ENCODE measurements at places on chromosomes 7 and 10. TPM values are rescaled to one million over a fixed set of nuclear protein-coding genes. Genes with fewer than 3 reads are reported as not detected.

The CEP55 gene
- total RNA-seq = 2.7 TPM

The WNT8B gene
- total RNA-seq = not detected

The GTF2IRD2 gene
- 8.4 TPM for total RNA-seq

The MYO1G gene
- 0.09 TPM for total RNA-seq

DNA sequence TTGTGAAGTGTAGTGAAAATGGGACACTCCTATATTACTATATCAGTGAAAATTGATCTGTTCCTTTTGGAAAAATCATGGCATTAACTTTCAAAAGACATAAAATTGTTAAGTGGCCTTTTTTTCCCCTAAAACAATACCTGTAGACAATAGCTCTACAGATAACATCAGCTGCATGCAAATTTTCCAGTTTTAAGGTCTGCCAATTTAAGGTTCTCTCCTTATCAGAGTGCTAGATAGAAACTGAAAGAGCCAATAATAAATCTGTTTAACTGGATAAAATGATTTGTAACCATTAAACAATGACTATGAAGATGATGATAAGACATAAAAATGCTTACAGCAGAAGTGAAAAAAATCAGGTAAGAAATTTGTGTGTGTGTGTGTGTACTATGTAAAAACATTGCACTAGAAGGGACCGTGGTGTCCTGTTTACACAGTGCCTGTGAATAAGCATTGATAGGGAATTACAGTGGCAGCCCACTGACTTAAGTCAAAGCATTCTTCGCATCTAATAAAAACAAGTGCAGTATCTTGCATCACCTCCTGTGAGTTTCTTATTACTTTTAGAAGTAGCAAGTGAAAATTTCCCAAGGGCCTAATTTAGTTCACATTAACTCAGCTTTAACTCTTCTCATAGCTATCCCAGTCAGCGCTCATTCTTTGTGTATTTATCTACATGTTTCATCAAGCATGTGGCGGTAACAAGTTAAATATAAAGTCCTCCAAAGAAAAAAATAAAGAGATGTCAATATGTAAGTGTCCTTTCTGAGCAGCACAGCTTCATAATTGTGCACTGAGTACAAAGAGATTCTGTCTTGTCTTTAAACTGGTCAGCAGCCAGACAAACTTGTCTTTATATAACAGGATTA is 261.9 kb downstream of the ARL4A start:
- DNase-seq = no peak

DNA sequence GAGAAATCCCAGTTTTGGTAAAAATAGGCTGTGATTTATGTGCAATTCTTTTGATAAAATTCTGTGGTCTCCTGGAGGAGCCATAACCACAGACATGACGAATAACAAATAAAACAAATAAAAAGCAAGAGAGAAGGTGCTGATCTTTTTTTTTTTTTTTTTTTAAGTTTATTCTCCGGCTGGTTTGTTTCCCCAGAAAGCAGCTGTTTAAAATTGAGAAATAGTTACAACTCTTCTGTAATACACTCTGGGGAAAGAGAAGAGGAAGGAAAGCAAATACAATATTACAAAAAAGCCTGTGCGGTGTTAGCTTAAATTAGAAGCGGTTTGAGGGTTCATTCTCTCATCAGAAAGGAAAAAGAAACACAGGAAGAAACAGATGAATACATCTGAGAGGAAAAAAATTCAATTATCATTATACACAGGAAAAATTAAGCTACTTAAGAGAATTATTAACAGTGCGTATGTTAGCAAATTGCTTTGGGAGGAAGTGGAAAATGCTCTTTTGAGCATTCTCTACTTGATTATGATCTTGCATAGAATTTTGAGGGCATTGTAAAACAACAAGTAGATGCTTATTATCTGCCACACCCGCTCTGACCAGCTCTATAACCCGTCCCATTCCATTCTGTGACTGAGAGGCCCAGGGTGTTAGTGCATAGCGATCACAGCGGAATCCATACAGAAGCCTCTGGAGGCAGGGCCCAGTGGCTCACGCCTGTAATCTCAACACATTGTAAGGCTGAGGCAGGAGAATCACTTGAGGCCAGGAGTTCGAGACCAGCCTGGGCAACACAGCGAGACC is 40.6 kb upstream of the WAC start:
- DNase-seq = no peak

DNA sequence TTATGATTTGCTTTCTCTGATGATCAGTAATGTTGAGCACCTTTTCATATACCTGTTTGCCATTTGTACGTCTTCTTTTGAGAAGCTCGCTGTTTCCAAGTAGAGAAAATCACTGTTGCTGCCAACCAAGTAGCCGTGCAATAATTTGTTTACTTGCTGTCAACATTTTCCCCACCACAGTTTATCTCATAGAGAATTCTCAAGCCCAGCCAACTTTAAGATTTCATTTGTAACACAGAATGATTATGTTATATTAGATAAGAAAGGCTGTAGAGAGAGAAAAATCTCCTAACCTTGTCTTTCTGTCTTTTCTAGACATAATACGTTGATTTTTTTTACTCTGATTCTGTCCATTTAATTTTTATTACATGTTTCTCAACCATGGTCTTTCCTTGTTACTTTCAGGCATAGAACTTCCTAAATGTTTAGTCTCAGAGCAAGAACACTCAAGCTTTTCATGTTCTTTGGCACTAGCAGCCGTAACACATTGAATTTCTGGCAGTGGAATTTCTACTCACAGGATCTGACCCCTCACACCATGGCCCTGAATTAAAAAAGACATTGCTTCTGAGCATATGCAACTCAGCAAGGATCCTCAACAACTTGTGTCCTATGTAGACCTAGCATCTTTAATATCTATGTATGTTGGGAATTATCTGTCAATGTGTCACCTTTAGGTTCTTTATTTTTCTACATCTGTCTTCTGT is 23.1 kb downstream of the RPA3 start:
- no peak for DNase-seq

DNA sequence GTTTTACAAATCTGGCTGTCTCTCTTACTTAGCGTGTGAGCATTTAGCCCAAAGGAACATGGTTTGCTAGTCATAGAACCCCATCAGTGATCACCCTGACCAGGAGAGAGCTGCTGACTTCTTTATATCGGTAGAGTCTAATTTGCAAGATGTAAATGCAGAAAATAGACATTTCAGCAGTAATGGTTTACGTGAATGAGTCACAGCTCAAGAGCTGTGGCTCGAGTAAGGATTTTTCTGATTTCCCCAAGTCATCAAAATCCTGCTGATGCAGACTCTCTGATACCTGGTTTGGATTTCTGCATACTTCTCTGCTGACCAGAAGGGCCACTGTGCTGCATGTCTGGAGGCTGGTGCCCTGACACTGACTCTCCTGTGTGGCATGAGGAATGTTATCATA is 25.7 kb downstream of the NUB1 start:
- DNase-seq = no peak

- no peak for DNase-seq
These were observed 180.9 kb downstream of the JCAD start for GRCh38 chr10:29878492-29878891.

DNA sequence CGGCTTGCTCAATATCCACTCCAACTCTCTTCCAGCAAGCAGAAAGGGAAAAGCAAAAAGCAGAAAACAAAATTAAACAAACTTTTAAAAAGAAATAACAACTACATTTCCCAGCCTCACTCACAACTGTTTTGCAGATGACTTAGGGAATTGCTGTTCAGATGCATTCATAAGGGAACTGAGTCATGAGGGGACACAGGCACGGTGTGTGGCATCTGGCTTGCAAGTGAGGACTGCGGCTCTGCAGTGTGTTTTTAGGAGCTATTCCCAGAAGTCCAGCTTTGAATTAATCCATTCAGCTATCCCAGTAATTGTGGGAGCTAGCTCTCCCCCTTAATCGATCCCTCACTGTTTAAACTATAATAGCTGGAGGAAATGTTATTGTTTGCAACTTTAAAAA is 30.3 kb downstream of the PTN start:
- DNase-seq = no peak

- DNase-seq = no peak
These were observed 937.1 kb downstream of the CNTNAP2 start for GRCh38 chr7:147053746-147054145.

Measured in fibroblast of the aortic adventitia (primary cell).